ENCODE measurements at places on chromosomes 11 and 22. TPM values are rescaled to one million over a fixed set of nuclear protein-coding genes. Genes with fewer than 3 reads are reported as not detected.

The TMEM132A gene
- polyA plus RNA-seq: 1.1 TPM

GRCh38 chr11:126874276-126874675 is 126.3 kb downstream of the KIRREL3 start:
- H3K27ac ChIP-seq: no peak overlapping the region
- H3K36me3 ChIP-seq: no peaks in the 10 kb centered on the region
- DNase-seq: no peak
- H3K27me3 ChIP-seq: peaks cover 1% of the 10 kb centered on the region

GRCh38 chr11:27011560-27012233 is 17.8 kb downstream of the FIBIN start:
- DNase-seq: no peak
- H3K27ac ChIP-seq: no peak overlapping the region
- H3K4me3 ChIP-seq: no peak overlapping the region

DNA sequence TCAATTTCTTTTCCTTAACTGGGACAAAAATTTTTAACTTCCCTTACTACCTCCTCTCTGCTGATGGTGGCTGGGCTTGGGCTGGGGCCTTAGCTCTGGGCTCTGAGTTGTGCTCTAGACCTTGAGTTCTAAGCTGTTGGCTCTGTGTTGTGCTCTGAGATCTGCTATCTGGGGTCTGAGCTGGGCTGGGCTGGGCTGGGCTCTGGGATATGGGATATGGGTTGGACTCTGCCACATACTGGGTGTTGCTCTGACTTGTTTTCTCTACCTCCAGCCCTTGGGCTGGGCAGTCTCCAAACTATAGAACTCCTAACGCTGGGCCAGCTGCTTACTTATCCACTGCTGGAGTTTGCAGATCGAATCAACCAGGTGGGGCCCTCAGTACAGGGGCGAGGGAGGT is 41.9 kb downstream of the DNHD1 start:
- no peaks in the 10 kb centered on the region for H3K27me3 ChIP-seq
- DNase-seq: peak; percentile 25
- no peak overlapping the region for H3K4me3 ChIP-seq
- no peaks in the 10 kb centered on the region for H3K4me1 ChIP-seq
- H3K27ac ChIP-seq: no peak overlapping the region

- no peak overlapping the region for H3K4me3 ChIP-seq
- H3K36me3 ChIP-seq: no peaks in the 10 kb centered on the region
- H3K4me1 ChIP-seq: no peaks in the 10 kb centered on the region
- H3K27ac ChIP-seq: no peak overlapping the region
- no peaks in the 10 kb centered on the region for H3K27me3 ChIP-seq
- DNase-seq: no peak
These were observed 471.1 kb downstream of the TBC1D22A start for GRCh38 chr22:47233316-47234243.

Data from small intestine (tissue), 16 donors.